Mesendoderm (in vitro differentiated cells): ENCODE measurements at places on chromosomes 1 and 21.
A peak's percentile ranks its signal among the peaks of the same experiment; 100 is the strongest.

GRCh38 chr21:38261851-38262250 lies 5.1 kb downstream of the KCNJ15 start:
- no peak for DNase-seq

- no peak for DNase-seq
These were observed 60.2 kb downstream of the TOMM20 start for GRCh38 chr1:235068158-235069121.

GRCh38 chr1:101365878-101366277 lies 129.1 kb downstream of the S1PR1 start:
- no peak for DNase-seq

DNA sequence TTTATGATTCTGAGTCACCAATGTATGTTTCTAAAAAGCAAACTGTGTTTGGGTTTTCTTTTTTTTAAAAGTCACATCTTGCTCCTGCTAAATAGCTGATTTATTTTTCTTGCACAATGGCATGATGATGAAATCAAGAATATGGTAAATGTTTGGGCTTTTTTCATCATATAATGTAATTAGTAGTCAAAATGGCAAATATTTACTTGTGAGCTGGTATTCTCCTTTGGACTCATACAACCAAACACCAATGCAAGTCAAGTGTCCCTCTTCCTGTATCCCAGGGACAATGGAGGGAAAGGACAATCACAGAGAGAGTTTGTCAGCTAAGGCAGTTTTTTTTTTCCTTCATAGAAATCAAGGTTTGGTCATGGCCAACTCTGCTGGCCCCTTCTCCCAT lies 94.6 kb upstream of the RALGPS2 start:
- DNase-seq: no peak

DNA sequence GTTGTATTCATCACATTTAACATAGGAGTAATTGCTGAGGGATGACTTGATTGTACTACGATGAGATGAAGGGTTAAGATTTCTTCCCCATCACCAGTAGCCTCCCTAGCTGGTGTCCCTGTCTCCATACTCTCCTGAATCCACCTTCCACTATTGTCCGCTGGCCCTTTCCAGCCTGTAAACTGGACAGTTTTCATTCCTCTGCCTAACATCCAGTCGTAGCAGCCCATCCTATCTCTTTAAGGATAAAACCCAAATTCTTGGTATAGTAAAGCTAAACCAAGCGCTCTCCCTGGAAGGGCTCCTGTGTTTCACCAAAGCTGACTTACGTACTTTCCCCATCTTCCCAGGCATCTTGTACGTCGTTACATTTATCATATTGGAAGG lies 670 bp downstream of the COX20 start:
- peak; percentile 57 for DNase-seq
